Mesenteric fat pad (tissue), 1 donor: ENCODE measurements at places on chromosomes 5 and 9. TPM values are rescaled to one million over a fixed set of nuclear protein-coding genes. Genes with fewer than 3 reads are reported as not detected.

GRCh38 chr5:115949096-115949495 lies 13.2 kb upstream of the LVRN start:
- no peak for DNase-seq

DNA sequence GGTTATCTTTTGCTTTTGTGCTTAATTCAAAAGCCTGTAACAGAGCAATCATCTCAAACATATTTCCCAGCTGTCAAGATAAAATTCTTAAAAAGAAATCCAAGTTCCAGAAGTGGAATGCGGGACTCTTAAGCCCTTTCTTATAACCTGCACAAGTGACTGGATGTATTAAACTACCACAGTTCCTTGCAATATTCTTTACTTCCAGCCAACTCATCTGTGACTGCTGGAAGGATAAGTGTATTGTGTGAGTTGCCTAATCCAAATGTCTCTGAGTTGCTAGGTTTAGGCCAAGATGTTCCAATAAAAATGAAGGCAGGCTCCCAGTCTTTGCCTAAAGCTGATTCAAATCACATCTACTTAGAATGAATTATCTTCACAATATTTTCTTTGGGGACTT lies 159.2 kb upstream of the SLC24A2 start:
- no peak for DNase-seq

- no peak for DNase-seq
Measured at GRCh38 chr9:102209176-102209575, 470.7 kb upstream of the GRIN3A start.

Gene GRK6
- total RNA-seq = 30.1 TPM

Gene GFI1B
- total RNA-seq = not detected

Gene SPAG8
- 0.61 TPM for total RNA-seq
